ENCODE measurements at places on chromosomes 3 and 15.
A peak's percentile ranks its signal among the peaks of the same experiment; 100 is the strongest.

DNA sequence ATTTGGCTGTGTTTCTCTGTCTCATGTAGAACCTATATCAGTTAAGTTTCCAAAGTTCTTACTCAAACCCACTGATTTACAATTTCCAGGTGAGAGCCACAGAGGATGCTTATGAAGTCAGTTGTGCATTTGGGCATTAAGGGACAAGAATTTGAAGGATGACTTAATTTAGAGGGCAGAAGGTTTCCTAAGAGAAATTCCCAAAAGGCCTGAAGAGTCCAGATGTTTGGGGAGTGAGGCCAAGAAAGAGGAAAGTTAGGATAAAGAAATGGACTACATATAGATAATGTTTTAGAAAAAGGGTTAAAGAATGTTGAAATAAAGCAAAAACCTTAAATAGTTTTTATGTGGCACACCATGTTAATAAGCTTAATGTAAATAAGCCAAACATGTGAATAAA is 338.7 kb upstream of the GRM7 start:
- DNase-seq = no peak

GRCh38 chr3:187013159-187013716 is 82.9 kb downstream of the ST6GAL1 start:
- DNase-seq = no peak

DNA sequence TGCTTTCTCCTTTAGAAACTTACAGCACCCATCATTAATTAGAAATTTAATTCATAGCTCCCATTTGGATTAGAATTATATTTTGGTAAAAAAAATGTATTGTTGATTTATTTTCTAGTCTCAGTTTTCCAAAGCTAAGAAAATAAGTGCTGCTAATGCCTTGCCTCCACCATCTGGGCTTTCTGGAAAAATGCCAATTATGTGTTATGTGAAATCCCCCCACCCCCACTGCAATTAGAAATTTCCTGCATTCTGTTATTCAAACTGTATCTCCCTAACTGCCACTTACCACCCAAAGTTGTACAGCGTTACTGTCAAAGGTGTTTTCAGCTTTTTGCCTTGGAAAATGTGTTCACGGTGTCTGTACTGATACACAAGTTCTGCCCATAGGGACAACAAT is 617.2 kb upstream of the UBE2E2 start:
- no peak for DNase-seq

GRCh38 chr3:31196881-31197364 is 302.5 kb upstream of the GADL1 start:
- no peak for DNase-seq

GRCh38 chr3:58464866-58465265 is 27.0 kb upstream of the KCTD6 start:
- DNase-seq = no peak

GRCh38 chr3:64548200-64548889 is 139.5 kb downstream of the ADAMTS9 start:
- DNase-seq = no peak

GRCh38 chr3:187963003-187963676 is 190.8 kb upstream of the LPP start:
- DNase-seq = no peak

- DNase-seq = no peak
Observed at GRCh38 chr3:160150525-160150924, 74.7 kb upstream of the C3orf80 start.

GRCh38 chr3:99484871-99485270 is 153.5 kb upstream of the COL8A1 start:
- DNase-seq = no peak

- no peak for DNase-seq
Observed at GRCh38 chr3:1969281-1969680, 129.4 kb upstream of the CNTN4 start.

DNA sequence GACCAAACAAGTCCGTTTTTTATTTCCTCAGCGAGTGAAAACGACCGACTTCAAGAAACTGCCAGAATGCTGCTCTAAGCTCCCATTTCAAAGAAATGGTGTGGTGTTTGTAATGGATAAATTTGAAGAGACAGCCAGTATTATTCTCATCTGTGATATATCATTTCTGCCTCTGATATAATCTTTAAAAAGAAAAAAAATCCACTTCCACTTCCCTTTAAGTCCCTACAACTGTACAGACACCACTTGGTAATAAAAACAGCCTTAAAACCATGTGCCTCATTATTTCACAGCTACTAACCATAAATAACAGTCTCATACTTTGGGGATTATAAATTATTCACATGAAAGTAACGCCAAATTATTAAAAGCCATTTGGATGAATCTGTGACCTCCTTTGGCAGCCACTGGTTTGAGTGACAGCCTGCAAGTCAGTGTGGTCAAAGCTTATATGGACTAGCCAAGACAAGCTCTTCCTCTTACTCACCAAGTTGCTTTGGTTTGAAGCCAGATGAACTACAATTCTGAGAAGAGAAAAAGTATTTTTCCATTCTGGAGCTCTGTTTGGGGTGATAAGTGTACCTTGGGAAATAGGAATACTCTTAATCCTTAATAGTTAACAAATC is 168.0 kb downstream of the SHOX2 start:
- no peak for DNase-seq

GRCh38 chr3:170507063-170507462 is 78.8 kb downstream of the SLC7A14 start:
- no peak for DNase-seq

GRCh38 chr3:82281205-82281604 is 519.8 kb upstream of the GBE1 start:
- DNase-seq = no peak

- DNase-seq = no peak
Observed at GRCh38 chr15:76184650-76185035, 124.9 kb downstream of the TMEM266 start.

GRCh38 chr3:156132313-156132712 is 11.9 kb downstream of the KCNAB1 start:
- no peak for DNase-seq

- DNase-seq = no peak
Observed at GRCh38 chr3:115832265-115832664, 209.0 kb downstream of the GAP43 start.

DNA sequence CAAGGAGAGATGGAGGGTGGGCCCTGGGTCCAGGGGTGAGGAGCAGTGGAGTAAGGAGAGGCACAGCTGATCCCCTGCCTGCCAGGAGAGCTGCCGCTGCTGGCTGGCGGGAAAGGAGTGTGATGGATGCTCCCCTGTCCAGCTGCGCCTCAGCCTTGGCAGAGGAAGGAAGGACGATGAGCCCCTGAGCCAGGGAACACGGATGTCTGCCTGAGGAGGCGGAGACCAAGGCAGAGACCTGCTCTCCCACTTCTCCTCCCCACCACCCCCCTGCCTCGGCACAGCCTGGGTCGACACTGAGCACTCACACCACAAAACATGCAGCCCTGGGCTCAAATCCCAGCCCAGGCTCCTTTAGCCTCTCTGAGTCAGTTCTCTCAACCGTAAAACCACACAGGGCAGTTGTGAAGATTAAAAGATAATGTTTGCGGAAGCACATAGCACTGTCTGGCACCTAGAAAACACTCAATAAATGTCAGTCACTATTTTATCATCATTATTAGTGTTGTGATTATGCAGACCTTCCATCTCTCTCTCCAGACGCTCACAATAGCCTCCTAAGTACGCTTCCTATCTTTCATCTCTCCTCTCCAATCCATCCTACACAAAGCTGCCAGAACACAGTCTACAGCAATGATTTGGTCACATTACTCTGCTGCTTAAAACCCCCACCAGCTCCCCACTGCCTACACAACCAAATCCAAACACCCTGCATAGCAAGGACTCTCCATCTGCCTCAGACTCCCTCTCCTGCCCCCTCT is 52.2 kb downstream of the SEMA5B start:
- DNase-seq = no peak

GRCh38 chr3:157871838-157872460 is 234.3 kb downstream of the SHOX2 start:
- DNase-seq = no peak

- DNase-seq = no peak
Observed at GRCh38 chr3:15513116-15513515, 8.4 kb downstream of the COLQ start.

- no peak for DNase-seq
Observed at GRCh38 chr3:135125171-135125801, 330.2 kb downstream of the EPHB1 start.

- no peak for DNase-seq
Observed at GRCh38 chr3:50912746-50913145, 238.0 kb downstream of the DOCK3 start.

- DNase-seq = no peak
Observed at GRCh38 chr15:35741881-35742280, 195.9 kb upstream of the DPH6 start.

GRCh38 chr15:68341760-68342725 is 64.5 kb downstream of the FEM1B start:
- DNase-seq = no peak

DNA sequence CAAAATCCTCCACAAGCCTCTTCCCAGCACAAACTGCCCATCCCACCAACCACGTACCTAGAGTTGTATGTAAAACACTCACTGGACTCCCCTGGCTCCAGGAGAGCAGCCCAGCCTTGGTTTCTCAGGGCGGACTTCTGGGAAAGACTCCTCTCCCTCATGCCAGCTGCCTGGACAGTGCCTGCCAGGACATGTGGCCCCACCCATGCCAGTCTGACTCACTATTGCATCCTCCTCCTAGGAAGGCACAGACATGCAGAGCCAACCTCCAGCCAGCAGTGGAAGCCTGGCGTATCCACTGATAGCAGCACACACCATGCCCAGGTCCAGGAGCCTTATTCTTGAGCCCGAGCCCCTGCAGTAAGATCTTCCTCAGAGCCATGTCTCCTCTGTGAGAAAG is 8.6 kb downstream of the PKM start:
- no peak for DNase-seq

DNA sequence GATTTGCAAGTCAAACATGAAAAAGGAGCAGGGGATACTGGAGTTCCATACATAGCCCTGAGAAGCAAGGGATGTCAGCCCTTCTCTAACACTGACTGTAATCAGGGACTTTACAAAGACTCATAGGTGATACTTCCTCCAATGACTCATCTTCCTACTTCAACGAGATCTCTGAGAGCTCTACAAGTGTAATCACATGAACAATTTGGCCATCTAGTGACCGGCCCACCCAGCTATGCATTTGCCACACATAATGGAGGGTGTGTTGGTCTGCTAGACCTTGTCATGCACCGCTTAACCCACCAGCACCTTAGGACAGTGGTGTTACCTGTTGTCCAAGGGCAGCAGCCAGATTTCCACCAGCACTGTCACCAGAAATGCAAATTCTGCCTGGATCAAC is 75.3 kb downstream of the NCEH1 start:
- DNase-seq = no peak

GRCh38 chr15:80978685-80979329 is 10.8 kb downstream of the MESD start:
- DNase-seq = no peak

GRCh38 chr3:66267031-66267430 is 46.2 kb downstream of the SLC25A26 start:
- no peak for DNase-seq

GRCh38 chr3:186969607-186970006 is 39.3 kb downstream of the ST6GAL1 start:
- no peak for DNase-seq

DNA sequence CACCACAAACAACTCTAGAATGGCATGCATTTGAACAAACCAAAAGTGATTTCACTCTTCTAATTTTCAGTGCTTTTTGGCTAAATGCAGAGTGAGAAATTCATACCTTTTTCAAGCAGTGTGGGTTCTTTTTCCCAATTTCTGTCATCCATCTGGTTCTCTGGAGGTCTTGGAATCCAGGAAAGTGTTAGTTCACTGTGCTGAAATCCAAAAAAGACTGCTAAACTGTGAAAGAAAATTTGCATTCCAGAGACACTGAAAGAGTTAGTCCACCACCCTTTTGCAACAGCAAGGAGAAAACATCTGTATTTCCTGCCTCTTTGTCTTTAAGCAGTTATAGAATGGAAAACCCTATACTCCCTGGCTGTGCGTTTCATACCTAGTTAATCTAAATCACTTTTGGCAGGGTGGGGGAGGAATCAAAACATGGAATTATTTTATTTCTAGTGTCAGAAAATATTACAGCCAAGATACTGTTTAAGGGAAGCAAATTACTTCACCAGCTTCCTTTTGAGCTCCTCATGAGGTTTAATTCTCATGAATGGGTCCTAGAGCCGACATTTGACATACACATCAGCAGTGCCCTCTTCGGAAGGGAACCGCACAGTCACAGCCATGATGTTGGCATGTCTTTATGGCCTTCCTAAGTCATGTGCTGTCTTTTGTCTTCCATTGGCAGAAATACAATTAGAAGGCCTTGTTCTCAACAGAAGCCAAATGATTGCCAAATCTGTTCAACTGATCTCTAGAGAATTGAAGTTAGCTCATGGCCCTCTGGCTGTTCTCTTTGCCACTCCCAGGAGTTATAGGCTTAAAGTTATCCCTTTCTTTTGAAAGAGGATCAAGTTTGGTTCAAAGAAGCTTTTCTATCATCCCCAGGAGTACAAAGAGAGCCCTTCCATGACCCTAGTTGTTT is 317.7 kb upstream of the TPRG1 start:
- DNase-seq = no peak

DNA sequence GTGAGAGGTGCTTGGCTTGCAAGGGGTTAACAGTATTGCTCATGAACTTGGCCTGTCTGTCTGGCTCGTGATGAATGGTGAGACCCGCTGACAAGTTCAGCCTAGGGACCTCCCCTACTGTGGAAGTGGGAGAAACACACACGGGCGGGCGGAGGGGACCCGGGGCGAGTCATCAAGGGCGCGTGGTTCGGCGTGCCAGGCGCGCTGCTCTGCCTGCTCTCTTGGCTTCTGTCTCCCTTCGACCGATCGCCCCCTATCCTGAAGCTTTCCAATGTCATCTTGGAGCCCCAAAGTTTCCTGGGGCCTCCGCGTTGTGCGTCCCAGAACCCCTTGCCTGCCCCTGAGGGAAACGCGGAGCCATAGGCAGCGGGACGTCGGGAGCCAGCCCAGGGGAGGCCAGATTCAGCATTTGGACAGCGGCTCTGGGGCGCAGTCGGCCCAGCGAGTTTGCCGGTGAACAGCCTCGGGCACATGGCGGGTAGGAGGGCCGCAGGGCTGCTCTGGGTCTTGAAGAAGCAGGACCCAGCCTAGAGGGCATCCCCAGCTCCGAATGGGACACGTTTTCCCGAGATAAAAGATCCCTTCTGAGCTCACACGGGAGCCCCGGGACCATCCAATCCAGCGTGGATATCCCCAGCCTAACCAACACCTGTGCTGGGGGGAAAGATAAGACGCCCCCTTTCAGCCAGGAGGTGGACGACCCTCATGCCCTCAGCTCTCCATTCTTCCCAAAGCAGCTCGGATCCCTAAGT is 27.0 kb upstream of the POLG start:
- DNase-seq = peak; percentile 48

- DNase-seq = no peak
Observed at GRCh38 chr3:197736010-197736490, 654 bp downstream of the RUBCN start.

GRCh38 chr3:139586420-139587017 is 47.0 kb upstream of the RBP1 start:
- no peak for DNase-seq

- no peak for DNase-seq
Observed at GRCh38 chr3:55630921-55631299, 143.8 kb upstream of the WNT5A start.
